M059J (cell line): ENCODE measurements at places on chromosomes 5 and 9. TPM values are rescaled to one million over a fixed set of nuclear protein-coding genes. Genes with fewer than 3 reads are reported as not detected.

GRCh38 chr9:128684325-128685199 lies 4.5 kb upstream of the SET start:
- DNase-seq = peak; percentile 89

GRCh38 chr5:177261510-177261909 lies 42.0 kb downstream of the RAB24 start:
- no peak for DNase-seq

DNA sequence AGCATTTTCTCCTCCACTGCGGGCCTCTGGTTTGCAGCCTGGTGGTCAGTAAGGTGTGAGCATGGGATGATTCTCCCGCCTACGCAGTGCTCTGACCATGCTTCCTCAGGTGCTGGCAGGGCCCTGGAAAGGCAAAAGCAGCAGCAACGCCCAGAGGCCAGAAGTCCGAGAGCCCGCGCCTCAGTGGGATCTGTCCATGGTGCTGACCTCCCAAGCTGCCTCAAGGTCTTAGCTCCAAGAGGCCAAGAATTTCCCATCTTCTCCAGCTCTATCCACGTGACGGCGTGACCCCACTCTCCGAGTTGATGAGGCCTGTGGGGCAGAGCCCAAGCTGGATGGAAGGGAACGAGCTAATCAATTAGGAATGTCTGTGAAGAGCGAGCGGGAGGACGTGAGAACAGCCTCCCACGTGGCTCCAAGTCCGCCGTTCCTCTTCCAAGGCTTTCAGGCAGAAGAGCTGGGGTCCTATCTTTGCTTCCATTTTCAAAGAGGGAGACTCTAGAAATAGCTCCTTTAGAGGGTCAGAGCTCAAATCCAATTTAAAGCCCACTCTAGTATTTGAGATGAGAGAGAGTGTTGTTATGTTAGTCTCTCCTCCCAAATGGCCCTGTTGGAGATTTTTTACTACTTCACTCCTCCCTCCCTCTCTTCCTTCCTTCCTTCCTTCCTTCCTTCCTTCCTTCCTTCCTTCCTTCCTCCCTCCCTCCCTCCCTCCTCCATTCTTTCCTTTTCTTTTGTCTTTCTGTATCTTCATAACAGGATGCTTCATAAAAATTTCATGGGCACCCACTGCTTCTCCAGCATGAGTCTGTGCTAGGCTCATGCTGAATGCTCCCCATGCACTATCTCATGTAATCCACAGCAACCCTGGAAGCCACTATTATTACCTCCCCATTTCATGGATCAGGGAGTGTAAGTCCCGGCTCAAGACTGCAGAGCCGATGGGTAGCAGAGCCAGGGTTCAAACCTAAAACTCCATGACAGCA lies 69.3 kb downstream of the OLFM1 start:
- peak; percentile 44 for DNase-seq

GRCh38 chr5:149865746-149866145 lies 78.8 kb downstream of the PDE6A start:
- no peak for DNase-seq

DNA sequence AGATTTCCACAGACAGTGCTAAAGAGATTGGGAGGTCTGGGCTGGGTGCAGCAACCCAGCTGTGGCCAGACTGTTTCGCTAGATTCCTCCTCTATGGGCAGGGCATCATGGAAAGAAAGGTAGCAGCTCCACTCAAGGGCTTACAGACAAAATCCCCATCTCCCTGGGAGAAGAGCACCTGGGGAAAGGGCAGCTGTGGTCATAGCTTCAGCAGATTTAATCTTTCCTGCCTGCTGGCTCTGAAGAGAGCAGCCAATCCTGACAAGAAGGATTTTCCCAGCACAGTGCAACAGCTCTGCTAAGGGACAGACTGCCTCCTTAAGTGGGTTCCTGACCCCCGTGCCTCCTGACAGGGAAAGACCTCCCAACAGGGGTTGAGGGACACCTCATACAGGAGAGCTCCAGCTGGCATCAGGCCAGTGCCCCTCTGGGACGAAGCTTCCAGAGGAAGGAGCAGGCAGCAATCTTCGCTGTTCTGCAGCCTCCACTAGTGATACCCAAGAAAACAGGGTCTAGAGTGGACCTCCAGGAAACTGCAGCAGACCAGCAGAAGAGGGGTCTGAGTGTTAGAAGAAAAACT lies 1379.3 kb upstream of the ACO1 start:
- no peak for DNase-seq

DNA sequence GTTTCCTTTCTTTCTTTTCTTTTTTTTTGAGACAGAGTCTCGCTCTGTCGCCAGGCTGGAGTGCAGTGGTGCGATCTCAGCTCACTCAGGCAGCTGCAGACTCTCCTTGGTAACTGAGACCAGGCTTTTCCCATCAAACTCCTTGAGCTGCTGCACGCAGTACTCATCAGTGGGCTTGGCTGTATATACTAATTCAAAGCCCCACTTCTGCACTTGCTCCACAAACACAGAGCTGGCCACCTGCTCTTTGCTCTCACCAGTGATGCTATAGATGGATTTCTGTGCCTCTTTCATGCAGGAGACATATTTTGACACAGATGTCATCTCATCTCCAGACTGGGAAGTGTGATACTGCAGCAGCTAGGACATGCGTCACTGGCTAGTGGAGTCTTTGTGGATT lies 252.7 kb downstream of the AP3B1 start:
- DNase-seq = no peak

GRCh38 chr5:71586052-71586940 lies 844 bp upstream of the MCCC2 start:
- DNase-seq = no peak

DNA sequence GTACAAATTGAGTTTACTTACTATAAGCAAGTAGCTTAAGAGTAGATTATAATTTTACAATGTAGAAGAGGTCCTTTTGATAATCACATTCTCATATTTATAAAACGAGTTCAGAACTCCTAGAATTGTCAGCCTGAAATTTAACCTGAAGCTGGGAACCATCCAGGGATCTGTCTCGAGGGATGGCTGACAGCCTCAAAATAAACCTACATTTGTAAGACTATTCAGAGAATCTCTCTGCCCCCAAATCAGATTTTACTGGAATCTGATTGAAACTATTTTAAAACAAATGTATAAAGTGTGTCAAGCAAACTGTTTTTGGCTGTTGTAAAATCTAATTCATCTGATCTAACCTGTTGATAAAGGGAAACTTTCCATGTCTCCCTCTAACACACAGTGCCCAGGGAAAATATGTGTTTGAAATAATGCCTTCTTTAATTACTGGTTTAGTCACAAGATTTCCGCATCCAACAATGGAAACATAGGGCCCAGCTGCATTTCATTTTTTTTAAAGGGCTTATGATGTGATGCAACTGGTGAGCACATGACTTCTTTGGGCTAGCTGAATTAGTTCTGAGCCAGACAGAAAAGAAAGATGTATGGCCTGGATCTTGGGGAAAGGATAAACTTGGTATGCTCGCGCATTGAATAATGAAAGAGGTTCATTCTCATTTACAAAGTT lies 30.3 kb downstream of the SLC25A46 start:
- DNase-seq = no peak

- DNase-seq = no peak
Measured at GRCh38 chr5:25688156-25688555, 1043.4 kb upstream of the CDH10 start.

DNA sequence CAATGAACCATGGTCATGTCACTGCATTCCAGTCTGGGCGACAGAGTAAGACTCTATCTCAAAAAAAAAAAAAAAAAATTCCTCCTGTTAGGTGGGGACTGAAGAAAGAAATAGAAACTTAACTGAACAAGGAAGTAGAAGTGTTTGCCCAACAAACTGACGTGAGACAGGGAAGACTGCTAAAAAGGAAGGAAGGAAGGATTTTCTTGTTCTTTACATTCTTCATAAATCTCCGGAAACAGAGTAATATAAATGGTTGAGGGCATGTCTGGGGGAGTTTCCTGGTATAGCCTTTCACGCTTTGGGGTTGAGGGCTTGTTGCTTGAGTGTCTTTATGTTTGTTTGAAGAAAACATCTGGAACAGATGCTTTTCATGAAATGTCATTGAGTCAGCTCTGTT lies 3.1 kb downstream of the TOR1B start:
- DNase-seq = no peak

DNA sequence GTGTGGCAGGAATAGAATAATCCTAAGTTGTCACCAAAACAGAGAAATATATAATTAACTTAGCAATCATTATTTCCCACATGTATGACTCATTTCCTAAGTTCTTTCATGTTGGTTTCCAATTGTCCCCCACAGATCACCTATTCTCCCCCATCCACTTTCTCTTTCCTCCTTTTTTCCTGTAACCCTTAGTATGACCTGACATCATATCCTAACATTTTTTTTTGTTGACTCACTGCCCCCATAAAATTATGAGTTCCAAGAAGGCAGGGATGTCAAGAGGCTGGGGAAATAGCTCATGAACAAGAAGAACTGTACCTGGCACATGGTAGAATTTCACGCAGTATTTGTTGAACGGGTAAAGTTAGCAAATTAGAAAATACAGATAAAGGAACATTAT lies 186.7 kb downstream of the DCP2 start:
- DNase-seq = peak; percentile 86

GRCh38 chr9:27393054-27393846 lies 96.3 kb upstream of the EQTN start:
- no peak for DNase-seq

DNA sequence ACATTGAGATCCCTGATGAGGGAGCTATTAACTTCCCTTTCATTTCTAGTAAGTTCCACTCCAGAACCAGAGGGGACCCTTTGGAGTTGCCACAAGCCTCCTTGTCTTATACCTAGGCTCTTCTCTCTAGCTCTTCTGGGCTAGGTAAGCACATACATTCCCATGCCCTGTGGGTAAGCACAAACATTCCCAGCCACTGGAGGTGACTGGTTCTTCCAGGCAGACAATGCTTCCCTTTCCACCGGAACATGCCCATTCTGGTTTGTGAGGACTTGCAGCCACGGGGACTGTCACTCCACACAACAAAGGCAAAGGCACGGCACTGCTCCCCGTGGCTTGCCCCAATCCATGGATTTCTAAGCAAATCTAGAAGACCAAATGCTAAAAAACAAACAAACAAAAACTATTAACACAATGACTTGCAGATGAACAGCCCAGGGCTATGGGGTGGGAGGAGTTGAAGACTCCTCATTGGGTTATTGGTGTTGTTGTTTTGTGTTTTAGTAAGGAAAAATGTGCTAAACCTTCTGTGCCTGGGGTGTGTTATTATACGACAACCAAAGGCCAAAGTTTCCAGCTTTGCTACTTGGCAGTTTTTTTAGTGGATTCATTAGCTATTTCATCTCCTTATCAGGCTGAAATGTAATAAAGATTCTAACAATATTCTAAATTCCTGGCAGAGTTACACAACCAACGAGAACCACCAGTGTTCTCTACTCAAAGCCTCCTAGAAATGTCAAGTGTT lies 276.2 kb downstream of the SYK start:
- no peak for DNase-seq

DNA sequence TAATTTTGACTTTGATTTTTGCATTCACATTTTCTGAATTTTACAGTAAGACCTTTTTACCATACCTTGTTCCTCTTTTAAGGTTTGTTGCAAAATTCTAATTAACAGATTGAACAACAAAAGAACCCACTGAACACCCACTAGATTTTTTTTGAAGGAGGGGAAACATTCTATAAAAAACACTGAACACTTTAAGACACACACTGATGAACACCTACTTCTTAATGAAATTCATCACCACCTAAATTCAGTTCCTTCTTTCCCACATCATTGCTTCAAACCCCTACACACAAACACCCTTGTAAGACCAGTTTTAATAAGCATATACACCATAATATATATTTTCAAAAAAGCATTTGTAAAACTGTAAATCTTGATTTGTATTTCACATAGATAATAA lies 559.0 kb upstream of the MEF2C start:
- DNase-seq = no peak

- DNase-seq = no peak
Measured at GRCh38 chr9:121987314-121987713, 105.8 kb downstream of the TTLL11 start.

DNA sequence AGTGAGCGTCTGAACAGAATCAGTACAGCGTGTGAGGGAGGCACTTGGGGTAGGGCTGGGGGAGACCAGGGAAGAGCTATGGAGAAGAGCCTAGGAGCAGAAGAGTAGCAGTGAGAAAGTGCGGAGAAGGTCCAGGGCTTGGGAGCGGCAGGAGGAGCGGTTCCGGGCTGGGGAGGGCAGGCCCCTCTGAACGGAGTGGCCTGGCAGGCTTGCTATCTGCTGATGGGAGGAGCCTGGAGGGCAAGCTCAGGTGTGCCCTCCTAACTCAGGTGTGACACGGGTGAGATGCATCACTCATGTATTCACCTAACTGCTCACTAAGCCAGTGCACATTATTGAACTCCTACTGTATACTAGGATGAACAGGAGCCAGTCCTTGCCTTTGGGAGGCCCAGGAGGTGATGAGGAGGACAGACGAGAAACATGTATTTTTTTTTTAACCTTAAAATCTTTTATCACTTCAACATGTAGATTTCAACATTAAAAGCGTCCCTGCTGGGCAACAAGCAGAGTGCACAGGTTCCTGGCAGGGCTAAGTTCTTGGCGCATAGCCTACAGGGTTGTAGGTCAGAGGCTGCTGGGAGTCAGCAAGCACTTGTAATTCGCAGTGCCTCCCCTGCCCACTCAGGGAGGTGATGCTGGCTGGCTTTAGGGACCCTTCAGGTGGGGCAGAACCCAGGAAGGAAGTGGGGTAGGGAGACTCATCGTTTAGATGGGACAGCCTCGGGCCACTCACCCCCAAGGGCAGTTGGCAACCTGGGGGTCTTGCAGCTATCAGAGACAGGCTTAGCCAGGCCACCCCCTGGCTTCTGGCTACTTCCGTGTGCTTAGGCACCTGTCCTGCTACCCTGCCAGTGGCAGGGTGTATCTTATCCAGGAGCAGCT lies 55.5 kb downstream of the TMOD1 start:
- no peak for DNase-seq

Gene SNAPC4
- total RNA-seq = 3.0 and 8.1 TPM in 2 replicates

Gene QRFP
- total RNA-seq = not detected in 2 replicates

Gene CAVIN4
- total RNA-seq = 0.37 and 0.59 TPM in 2 replicates

Gene FOXD4L6
- not detected in 2 replicates for total RNA-seq
